ENCODE measurements at places on chromosomes 4 and X.

- no peaks in the 10 kb centered on the region for H3K27me3 ChIP-seq
- DNase-seq, result no peak
- H3K4me3 ChIP-seq, result no peak overlapping the region
- H3K36me3 ChIP-seq, result no peaks in the 10 kb centered on the region
- no peak overlapping the region for H3K27ac ChIP-seq
Measured at GRCh38 chrX:33989936-33990335, 142.2 kb downstream of the FAM47A start.

GRCh38 chr4:3010577-3010976 is 47.2 kb downstream of the GRK4 start:
- DNase-seq, result no peak
- H3K4me1 ChIP-seq, result no peaks in the 10 kb centered on the region
- no peaks in the 10 kb centered on the region for H3K36me3 ChIP-seq
- no peak overlapping the region for H3K27ac ChIP-seq
- no peaks in the 10 kb centered on the region for H3K27me3 ChIP-seq
- H3K4me3 ChIP-seq, result no peak overlapping the region

DNA sequence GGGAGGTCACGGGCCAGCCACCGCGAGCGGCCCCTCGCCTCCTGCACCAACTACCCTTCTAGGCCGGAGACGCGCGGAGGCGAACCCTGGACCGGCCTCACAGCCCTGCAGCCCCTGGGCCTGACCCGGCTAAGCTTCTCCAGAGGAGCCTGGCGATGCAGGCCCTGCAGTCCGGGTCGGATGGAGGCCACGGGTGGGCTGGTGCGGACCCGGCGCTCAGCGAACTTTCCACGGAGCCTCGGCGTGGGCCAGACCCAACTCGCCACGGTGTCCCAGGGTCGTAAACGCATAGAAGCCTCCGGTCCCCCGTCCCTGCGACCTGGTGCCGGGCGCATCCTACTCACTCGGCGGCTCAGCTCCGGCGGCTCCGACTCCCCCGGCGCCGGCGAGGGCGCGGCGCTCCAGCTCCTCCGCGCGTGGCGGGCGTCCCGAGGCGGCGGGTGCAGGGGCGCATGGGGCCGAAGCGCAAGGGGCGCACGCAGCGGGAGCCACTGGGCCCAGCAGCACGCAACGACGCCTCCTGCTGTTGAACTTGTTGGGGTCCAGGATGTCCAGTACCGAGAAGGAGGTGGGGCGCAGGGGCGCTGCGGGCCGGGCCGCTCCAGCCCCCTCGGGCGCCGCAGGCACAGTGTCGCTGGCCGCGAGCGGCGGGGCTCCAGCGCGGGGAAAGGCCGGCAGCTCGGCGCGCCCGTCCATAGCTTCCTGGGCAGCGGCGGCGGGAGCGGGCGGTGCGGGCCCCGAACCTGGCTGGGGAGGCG is 427 bp downstream of the NKX1-1 start:
- no peaks in the 10 kb centered on the region for H3K4me1 ChIP-seq
- no peak for DNase-seq
- H3K27me3 ChIP-seq, result peaks cover 77% of the 10 kb centered on the region
- H3K27ac ChIP-seq, result no peak overlapping the region
- no peaks in the 10 kb centered on the region for H3K36me3 ChIP-seq

DNA sequence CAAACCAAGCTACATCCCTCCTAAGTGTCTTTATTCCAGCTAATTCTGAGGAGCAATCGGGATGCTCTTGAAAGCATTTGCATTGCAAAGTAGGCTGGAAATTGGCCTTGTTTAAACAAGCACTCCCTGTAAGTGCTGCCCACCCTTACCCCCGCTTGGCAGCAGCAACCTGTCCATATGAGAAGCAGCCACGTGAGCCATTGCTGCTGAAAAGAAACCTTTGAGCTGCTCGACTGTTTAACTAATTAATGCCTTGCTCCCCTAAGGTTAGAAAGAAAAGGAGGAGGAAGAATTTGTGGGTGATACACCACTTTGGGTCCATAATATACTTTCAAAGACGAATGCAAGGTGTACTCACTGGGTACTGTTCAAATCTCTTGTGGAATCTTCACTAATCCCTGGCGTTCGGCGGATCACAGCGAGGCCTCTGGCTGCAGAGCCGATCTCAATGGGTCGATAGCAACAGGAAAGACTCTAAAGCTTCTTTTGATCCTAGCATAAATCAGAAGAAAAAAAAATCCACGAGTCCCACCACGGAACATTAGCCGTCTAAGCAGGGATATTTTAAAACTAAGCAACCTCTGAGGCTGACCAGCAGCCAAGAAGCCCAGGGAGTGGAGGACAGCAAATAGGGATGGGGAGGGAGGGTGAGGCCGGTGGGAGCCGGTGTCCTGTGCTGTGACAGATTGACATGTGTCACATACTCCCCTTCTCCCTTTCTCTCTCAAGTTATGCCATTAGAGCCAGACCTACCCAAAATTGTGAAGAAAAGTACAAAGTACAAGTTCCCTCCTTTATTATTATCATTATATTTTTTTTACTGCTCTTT is 37.2 kb upstream of the MGST2 start:
- H3K4me3 ChIP-seq, result no peak overlapping the region
- no peak for DNase-seq
- no peaks in the 10 kb centered on the region for H3K36me3 ChIP-seq
- H3K27ac ChIP-seq, result no peak overlapping the region

GRCh38 chr4:89703829-89704590 is 133.0 kb downstream of the SNCA start:
- no peak overlapping the region for H3K4me3 ChIP-seq
- peaks cover 2% of the 10 kb centered on the region for H3K4me1 ChIP-seq
- no peaks in the 10 kb centered on the region for H3K27me3 ChIP-seq

GRCh38 chr4:54254116-54254914 is 25.2 kb downstream of the PDGFRA start:
- H3K27me3 ChIP-seq, result no peaks in the 10 kb centered on the region
- H3K4me3 ChIP-seq, result no peak overlapping the region
- H3K27ac ChIP-seq, result no peak overlapping the region
- no peaks in the 10 kb centered on the region for H3K36me3 ChIP-seq

GRCh38 chr4:123674762-123675465 is 278.3 kb downstream of the SPRY1 start:
- no peaks in the 10 kb centered on the region for H3K4me1 ChIP-seq
- no peak for DNase-seq
- no peaks in the 10 kb centered on the region for H3K27me3 ChIP-seq
- H3K36me3 ChIP-seq, result no peaks in the 10 kb centered on the region

DNA sequence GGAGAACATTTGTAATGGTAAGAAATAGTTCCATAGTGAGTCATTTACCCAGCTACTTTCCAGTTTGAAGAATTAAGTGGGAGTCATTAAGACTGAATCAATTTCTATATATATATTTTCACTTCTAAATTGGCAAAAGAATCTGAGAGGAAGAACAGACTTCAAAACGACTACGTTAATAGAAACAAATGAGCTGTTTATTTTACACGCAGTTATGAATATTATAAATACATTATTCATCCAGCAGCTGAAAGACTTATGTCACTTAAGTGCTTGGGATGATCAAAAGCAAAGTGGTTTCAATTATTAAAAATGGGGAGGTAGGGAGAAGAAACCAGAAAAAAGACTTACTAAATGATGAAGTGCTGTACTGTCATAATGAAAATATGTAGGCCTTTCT is 260.5 kb upstream of the DDX53 start:
- DNase-seq, result no peak
- H3K4me1 ChIP-seq, result no peaks in the 10 kb centered on the region
- no peak overlapping the region for H3K27ac ChIP-seq
- H3K4me3 ChIP-seq, result no peak overlapping the region
- H3K27me3 ChIP-seq, result no peaks in the 10 kb centered on the region
- H3K36me3 ChIP-seq, result no peaks in the 10 kb centered on the region

GRCh38 chr4:86944964-86945781 is 10.4 kb downstream of the AFF1 start:
- no peaks in the 10 kb centered on the region for H3K27me3 ChIP-seq
- no peak overlapping the region for H3K4me3 ChIP-seq
- DNase-seq, result no peak
- H3K27ac ChIP-seq, result no peak overlapping the region
- H3K36me3 ChIP-seq, result no peaks in the 10 kb centered on the region
- peaks cover 3% of the 10 kb centered on the region for H3K4me1 ChIP-seq

- peak; percentile 50 for DNase-seq
- H3K4me1 ChIP-seq, result no peaks in the 10 kb centered on the region
- H3K36me3 ChIP-seq, result no peaks in the 10 kb centered on the region
- H3K27ac ChIP-seq, result no peak within 1 kb of the TSS
- peak within 1 kb of the TSS; percentile 78 for H3K4me3 ChIP-seq
- no peaks in the 10 kb centered on the region for H3K27me3 ChIP-seq
Measured at GRCh38 chrX:102651242-102652011, at the start of gene GPRASP1. GPRASP1 (plus strand) TSS chrX:102651483; CDS start chrX:102653914, 2,431 bp downstream.

GRCh38 chr4:163380703-163381102 is 37.0 kb downstream of the NPY5R start:
- H3K27ac ChIP-seq, result no peak overlapping the region
- no peak for DNase-seq
- no peaks in the 10 kb centered on the region for H3K36me3 ChIP-seq
- H3K4me1 ChIP-seq, result peaks cover 9% of the 10 kb centered on the region

- H3K36me3 ChIP-seq, result no peaks in the 10 kb centered on the region
- H3K4me3 ChIP-seq, result no peak overlapping the region
- no peak for DNase-seq
- no peak overlapping the region for H3K27ac ChIP-seq
Measured at GRCh38 chr4:98528882-98529281, 129.5 kb downstream of the TSPAN5 start.

- no peaks in the 10 kb centered on the region for H3K4me1 ChIP-seq
- DNase-seq, result no peak
- no peak overlapping the region for H3K4me3 ChIP-seq
- H3K27me3 ChIP-seq, result no peaks in the 10 kb centered on the region
Measured at GRCh38 chrX:30689116-30689515, 35.9 kb downstream of the GK start.
